ENCODE measurements at places on chromosomes 7 and 10.

DNA sequence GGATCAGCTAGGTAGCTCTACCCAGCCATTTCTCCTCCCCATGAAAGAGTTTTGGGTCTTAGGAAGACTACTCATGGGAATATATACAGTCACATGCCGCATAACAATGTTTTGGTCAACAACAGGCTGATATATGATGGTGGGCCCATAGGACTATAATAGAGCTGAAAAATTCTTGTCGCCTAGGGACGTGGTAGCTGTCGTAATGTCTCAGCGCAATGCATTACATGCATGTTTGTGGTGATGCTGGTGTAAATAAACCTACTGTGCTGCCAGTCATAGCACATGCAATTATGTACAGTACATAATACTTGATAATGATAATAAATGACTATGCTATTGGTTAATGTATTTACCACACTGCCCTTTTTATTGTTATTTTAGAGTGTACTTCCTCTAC is 78.2 kb upstream of the DLX6 start:
- no peak for DNase-seq

- DNase-seq: no peak
Observed at GRCh38 chr7:67343572-67343971, 346.9 kb downstream of the TYW1 start.

DNA sequence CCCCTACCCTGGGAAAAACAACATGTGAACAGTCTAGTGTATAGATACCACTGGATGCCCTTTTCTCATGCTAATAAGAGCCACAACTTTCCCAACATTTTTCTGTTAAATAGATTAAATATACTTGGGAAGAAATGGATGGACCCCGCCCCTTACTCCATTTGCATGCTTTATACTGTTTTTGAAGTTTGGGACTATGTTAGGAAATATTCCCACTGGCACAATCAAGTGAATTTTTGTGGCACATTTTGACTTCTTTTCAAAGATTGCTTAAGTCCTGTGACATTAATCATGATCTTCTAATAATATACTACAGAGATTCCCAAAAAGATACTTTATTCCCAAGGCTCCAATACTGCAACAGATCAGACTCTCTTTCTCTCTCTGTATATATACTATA is 216.6 kb downstream of the TWIST1 start:
- no peak for DNase-seq

DNA sequence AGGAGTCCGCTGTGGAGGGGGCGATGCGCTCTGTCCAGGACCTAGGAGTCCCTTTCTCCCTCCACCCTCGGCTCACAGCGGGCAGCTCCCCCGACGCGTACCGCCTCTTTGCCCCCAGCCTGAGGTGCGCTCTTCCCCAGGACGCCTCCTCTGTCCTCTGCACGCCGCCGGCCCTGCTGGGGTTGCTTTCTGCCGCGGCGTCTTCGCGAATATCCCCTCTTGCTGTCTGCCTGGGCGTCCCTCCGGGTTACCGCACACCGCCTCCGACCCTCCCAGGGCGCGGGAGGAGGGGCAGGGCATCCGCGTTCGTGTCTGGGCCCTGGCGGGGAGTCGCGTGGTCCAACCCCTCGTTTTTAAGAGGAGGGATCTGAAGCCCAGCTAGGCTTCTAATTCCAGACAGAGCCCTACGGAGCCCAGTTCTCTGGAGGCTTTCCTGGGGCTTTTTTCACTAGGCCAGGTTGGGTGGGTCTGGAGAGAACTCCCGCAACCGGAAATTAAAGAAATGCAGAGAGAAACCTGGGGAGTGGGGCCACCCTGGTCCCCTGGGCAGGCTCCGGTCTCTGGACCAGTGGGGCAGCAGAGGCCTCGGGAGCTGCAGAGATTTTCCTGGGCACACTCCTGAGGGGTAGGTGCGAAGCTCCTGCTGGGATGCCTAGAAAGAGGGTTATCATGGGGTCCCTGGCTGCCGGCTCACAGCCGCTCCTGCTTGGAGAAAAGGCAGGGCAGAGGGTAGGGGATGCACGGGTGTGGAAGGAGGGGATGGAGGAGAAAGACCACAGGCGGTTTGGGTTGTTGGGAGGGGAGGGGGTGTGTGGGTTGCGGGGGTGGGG is 166.9 kb downstream of the UBE2H start:
- no peak for DNase-seq

DNA sequence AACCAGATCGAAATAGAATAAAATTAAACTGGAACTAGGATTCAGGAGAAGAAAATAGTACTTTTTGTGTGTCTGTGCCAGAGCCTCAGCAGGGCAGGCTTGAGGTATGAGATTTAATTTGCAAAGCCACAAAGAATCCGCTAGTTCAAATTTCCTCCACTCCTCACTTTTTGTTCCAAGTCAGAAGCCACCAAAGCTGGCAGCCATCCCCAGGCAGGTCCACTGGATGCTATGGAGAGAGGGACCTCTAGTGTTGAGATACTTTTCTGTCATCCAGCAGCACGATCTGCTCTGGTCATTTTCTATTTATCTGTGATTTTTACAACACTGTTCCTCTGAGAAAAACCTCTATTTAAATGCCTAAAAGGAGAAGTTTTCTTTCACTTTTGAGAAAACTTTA is 147.9 kb upstream of the FRMD4A start:
- peak; percentile 91 for DNase-seq

GRCh38 chr10:132537684-132538001 is at the start of gene INPP5A:
Gene INPP5A (plus strand): TSS chr10:132537787. CDS start chr10:132538097, 310 bp downstream.
- DNase-seq: no peak

DNA sequence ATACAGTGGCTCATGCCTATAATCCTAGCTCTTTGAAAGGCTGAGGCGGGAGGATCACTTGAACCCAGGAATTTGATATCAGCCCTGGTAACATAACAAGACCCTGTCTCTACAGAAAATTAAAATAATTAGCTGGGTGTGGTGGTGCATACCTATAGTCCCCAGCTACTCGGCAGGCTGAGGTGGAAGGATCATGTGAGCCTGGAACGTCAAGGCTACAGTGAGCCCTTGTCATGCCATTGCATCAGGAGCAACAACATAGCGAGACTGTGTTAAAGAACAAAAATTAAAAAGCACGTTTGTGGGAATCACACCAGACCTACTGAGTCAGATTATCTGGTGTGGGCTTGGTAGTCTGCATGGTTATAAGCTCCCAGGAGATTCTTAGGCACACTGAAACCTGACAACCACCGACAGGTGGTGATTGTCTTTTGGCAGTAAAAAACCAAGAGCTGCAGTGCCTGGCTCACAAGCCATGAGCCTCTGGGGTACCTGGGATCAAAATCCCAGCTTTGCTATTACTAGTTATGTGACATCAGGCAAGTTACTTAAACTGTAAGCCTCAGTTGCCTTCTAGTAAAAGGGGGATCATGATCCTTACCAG is 146.9 kb downstream of the SND1 start:
- DNase-seq: no peak

DNA sequence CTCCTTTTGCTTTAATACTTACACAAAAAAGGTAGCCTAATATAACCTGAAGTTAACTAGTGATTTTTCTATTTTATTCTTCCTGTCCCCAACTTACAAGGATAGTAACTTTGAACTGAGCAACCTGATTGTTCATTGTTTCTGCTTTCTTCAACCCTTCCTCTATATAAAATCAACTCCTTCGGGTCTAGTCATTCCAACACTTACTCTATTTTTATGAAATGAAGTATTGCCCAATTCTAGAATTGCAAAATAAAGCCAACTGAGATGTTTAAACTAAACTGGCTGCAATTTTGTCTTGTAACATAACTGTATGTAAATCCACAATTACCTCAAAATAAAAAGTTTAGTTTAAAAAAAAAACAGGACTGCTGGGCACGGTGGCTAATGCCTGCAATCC is 20.3 kb upstream of the DNA2 start:
- no peak for DNase-seq

GRCh38 chr7:46178661-46179060 is 257.6 kb upstream of the IGFBP3 start:
- DNase-seq: peak; percentile 54

DNA sequence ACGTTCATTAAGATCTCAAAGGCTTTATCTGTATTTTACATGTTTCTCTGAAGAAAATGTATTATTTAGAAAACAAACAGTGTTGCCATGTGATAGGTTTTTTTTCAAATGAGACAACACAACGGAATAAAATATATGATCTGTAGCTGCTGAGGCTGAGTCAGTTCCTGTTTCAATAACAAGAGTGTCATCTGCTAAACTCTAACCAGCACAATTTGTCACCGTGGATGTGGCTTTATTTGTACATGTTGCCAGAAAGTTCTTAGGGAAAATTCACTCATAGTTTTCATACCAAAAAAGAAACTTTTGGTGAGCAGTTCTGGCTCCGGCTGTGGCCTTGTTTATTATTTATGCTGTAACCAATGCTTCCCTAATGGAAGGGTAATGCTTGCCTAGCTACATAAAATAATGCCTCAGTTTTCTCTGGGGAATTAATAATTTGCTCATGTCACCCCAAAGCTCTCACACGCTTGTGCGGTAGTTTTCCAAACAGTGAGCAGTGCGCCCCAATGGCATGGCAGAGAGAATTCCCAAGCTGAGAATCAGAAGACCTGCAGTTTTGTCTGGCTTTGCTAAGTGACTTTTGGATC is 20.3 kb upstream of the KLF6 start:
- peak; percentile 87 for DNase-seq

DNA sequence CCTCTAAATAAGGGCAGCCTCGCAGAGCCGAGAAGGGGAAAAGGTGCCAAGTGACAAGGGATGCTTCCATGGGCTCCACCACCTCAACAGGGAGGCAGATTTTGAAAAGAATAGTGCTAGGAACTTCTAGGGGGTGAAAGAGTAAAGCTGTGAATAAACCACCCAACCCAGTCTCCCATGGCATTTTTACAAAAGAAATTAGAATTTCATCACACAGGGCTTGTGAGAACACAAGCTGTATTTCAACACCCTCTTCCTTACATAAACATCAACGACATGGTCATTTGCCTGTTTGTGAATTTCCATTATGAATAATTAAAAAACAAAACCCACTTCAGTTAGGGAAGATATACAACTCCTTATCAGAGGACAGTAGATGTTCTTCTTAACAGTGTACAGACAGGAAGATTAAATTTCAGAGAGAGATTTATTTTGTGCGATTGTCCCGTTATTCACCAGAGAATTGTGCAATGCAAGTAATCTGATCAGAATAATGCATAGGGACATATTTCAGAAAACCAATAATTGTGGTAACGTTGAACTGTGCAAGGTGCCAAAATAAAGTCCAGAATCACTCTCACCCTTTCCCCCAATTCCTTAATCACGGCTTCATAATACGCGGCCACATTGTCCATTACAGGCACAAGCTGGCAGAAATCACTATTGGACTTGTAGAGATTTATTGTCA is 207.8 kb upstream of the MGMT start:
- no peak for DNase-seq

GRCh38 chr7:99837649-99838361 is 10.0 kb downstream of the CYP3A43 start:
- DNase-seq: no peak

DNA sequence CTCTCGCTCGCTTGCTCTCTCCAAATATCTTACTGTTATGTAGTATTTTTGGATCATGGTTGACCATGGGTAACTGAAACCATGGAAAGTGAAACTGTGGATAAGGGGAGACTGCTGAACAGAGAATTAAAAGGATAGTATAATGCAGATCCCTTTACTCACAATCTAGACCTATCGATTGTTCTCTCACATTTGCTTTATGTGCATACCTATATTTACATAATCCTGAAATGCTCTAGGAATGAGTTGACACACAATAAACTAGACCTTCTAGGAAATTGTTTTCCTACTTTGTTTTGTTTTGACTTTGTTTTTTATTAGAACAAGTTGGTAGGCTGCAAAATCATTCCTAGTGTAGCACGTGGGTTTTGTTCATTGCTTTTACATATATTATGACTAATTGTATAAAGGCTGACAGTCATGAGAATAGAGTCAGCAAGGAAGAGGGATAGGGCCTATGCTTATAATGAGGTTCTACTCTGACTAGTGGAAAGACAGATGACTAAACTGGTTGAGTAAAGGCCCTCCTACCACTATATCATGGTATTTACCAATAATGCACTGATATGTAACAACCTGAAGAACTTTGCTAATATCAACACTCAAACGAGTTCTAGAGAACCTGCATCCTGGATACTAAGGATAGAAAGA is 175.3 kb upstream of the TARP start:
- DNase-seq: peak; percentile 4

DNA sequence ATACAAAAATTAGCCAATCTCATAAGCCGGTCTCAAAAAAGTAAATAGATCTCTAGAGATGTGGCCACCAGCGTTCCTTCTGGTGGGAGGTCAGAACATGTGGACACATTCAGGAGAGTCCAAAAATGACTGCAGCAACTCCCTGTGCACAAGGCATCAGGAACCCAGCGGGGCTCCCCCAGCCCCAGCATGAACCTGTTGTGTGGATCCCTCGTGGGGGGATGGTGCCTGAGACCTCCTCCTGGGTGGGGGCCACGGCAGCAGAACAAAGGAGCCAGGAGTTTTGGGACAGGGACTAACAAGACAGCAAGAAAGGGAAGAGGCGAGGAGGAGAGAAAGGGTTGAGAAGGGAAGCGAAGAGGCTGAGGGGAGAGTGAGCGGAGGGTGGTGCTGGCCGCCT is 121.8 kb downstream of the WDR37 start:
- DNase-seq: no peak

GRCh38 chr7:41459623-41460261 is 243.1 kb downstream of the INHBA start:
- DNase-seq: no peak

All from astrocyte of the spinal cord (primary cell).